ENCODE measurements at places on chromosomes 16 and 17.

DNA sequence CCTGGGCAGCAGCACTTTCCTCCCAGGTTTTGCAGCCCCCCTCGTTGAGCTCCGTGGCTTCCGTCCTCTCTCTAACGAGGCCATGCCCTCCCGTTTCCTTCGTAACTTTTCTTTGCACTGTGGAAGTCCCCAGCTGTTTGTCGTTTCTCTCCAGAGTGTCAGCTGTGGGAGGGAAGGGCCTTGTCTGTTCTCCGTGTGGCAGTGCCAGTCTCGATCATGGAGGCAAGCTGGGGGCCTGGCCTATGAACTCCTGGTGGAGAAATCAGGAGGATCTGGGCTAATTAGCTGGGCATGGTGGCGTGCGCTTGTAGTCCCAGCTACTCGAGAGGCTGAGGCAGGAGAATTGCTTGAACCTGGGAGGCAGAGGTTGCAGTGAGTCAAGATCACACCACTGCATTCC is 28.3 kb downstream of the TBCD start:
- DNase-seq, result no peak

DNA sequence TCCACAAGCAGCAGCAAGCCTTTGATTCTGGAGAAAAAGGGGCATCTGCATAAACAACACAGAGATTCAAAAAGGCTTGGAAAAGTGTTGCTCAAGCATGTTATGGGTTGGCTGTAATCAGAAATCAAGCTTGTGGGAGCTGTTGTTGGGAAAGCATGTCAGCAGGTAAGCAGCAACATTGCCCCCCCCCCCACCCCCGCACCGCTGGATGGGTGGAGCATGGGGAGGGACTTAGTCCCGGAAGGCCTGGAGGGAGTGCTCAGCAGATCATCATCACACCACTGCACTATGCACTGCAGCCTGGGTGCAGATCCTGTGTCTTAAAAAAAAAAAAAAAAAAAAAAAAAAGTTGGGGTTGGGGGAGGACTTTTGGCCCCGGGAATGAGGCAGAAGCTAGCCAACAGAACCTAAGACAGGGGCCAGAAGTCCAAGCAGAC is 16.8 kb upstream of the AKAP1 start:
- no peak for DNase-seq

DNA sequence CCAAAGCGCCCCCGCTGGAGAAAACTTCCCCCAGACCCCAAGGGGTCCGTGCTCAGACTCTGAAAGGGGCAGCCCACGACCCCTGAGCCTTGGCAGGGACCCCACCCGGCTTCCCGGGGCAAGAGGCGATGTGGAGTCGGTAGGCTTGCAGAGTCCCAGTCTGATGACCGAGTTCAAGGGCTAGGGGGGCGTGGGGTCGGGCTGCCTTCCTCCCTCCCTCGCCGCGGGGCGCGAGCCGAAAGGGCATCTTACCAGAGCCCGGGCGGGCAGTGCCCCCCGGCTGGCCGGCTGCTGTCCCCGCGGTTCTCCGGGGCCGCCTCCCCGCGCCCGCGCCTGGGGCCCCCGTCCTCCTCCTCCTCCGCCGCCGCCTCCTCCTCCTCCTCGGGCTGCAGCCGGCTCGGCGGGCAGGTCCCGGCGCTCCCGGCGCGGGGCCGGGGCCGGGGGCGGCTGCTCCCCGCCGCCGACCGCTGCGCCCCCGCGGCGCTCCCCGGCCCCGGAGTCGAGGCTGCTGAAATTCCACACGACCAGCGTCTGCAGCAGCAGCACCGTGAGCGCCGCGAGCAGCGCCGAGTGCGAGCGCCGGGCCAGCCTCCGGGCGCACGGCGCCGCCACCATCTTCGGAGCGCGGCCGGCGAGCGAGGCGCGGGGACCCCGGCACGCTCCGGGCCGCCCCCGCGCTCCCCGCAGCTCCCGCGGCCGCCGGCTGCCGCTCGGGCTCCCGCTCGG is 415 bp downstream of the XYLT1 start:
- no peak for DNase-seq

- DNase-seq, result no peak
Observed at GRCh38 chr17:82031303-82031884, at the start of gene RAC3. Gene RAC3, plus strand, starts transcription at chr17:82031678. Its CDS starts 84 bp downstream, at chr17:82031762.

DNA sequence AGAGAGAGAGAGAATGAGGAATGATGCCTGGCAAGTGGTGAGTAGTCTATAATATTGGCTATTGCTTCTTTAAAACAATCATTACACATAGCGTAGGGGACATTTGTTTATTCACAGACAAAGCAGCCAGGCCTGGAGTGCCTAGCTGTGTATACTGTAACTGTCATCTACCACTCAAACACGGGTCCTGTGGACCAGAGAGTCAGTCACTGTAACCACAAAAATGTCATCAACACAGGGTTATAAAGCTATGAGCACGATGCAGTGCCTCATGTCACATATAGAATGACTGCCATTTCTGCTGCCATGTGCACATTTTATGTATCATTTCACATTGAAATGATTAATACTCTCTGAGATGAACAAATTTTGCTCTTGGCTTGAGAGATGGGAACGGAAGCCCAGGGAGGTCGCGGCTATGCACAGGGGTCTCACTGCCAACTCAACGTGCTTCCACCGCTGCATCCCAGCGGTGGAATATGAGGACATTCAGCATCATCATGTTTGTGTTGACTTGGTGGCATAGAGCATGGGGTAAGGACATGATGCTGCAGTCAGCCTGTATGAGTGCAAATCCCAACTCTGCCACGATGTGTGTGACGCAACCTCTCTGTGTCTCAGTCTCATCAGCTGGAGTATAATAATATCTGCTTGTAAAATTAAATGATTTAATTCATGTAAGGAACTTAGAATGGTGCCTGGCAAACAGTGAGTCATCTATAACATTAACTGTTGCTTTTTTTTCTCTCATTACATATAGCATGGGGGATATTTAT is 3.3 kb downstream of the MT1H start:
- no peak for DNase-seq

GRCh38 chr17:49466436-49466835 is 28.7 kb upstream of the NGFR start:
- no peak for DNase-seq
